ENCODE measurements at places on chromosomes 7 and 10. TPM values are rescaled to one million over a fixed set of nuclear protein-coding genes. Genes with fewer than 3 reads are reported as not detected.

Gene ZNF138
- 3.3 TPM for total RNA-seq

Gene HTR5A
- total RNA-seq, result not detected

Gene KEL
- not detected for total RNA-seq

Gene AGBL3
- total RNA-seq, result 0.55 TPM

Gene EGFR
- total RNA-seq, result 109 TPM

Gene INPP5A
- total RNA-seq, result 13.6 TPM

Gene POT1
- 15.5 TPM for total RNA-seq

Gene HSPA12A
- total RNA-seq, result 9.3 TPM

Gene CDHR3
- total RNA-seq, result 4.7 TPM

Gene OGA
- total RNA-seq, result 69.0 TPM

Gene CRHR2
- total RNA-seq, result not detected

Gene ADAP1
- total RNA-seq, result 4.1 TPM

Gene PTPN20
- total RNA-seq, result 4.7 TPM

Gene OAT
- 70.5 TPM for total RNA-seq

Measured in A549 treated with GW870086 at 1 μM for 4 hours (cell line).